Stimulated activated CD8-positive, alpha-beta memory T cell treated with anti-CD3 and anti-CD28 coated beads, Interleukin-12 subunit alpha, Interleukin-12 subunit beta, amount 100 ng/mL, for 1 hour (primary cell): ENCODE measurements at places on chromosomes 11 and 22.

- DNase-seq, result no peak
Observed at GRCh38 chr22:17860220-17860965, 86.1 kb upstream of the BID start.

DNA sequence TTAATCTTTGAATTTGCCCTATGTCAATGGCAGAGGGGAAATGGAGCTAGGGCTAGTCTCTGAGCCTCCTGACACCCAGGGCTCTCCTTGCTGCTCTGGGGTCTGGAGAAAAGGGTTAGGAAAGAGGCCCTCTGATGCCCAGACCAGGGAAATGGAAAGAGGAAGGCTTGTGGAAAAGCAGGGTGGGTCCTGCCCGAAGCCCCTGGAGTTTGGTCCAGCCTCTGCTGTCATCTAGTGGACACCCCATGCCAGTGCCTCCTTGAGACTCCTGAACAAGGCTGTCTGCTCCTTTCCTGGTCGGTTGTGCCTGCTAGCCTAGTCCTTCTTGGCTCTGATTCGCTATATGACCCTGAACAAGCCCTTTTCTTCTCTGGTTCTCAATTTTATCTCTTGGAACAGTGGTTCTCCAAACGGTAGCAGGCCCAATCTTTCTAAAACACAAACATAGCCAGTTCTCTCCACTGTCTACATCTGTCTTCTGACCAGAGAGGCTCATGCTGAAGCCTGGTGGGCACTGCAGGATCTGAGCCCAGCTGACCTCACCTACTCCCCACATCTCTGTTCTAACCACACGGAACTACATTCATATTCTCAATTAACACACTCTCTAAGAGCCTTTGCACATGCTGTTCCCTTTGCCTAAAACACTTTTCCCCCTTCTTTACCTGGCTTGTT is 8.8 kb upstream of the PLA2G3 start:
- no peak for DNase-seq

DNA sequence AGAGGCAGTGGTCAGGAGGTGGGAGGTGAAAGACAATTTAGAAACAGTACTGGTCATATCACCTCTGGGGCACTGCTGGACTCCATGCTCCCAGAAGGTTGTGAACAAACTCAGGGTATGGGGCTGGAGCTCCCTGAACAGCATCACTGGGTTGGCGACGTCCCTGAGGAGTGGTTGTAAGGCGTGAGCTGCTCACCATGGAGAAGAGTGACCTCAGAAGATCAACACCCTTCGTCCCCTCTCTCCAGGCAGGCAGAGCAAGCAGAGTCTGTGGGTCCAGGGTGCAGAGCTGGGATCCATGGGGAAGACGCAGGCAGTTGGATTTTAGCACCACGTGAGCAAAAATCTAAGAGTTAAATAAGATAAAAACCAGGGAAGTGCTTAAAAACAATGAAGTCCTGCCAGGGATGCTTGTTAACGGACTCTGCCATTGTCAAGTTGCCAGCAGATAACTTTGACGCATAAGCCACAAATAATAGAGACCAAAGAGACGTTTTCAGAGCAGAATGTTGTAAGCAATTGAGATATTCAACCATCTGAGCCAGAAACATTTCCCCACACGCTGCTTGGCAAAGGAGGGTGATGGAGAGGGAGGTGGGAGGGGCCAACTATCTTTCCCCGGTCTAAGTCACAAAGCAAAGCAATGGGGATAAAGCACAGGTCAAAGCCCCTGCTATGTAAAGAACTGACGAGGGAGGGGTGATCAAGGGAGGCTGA is 13.6 kb downstream of the PNPLA5 start:
- no peak for DNase-seq

- no peak for DNase-seq
Observed at GRCh38 chr11:27013781-27014361, 20.0 kb downstream of the FIBIN start.

DNA sequence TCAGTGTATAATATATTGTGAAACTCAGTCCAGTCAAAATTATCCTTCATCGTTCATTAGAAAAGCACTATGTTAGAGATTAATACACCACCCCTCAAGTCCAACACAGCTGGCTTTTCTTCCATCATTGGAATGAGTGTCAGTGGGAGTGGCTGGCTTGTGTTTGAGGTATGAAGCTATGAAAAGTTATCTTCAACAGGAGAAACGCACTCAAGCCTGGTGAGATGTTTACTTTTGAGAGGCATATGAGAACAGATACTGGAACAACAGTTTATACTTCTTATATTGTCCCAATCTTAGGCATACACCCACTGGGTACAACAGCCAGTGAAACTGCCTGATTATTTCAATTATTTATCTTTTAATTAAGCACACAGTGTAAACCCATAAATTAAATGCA is 34.3 kb downstream of the PLEKHB1 start:
- DNase-seq, result no peak

DNA sequence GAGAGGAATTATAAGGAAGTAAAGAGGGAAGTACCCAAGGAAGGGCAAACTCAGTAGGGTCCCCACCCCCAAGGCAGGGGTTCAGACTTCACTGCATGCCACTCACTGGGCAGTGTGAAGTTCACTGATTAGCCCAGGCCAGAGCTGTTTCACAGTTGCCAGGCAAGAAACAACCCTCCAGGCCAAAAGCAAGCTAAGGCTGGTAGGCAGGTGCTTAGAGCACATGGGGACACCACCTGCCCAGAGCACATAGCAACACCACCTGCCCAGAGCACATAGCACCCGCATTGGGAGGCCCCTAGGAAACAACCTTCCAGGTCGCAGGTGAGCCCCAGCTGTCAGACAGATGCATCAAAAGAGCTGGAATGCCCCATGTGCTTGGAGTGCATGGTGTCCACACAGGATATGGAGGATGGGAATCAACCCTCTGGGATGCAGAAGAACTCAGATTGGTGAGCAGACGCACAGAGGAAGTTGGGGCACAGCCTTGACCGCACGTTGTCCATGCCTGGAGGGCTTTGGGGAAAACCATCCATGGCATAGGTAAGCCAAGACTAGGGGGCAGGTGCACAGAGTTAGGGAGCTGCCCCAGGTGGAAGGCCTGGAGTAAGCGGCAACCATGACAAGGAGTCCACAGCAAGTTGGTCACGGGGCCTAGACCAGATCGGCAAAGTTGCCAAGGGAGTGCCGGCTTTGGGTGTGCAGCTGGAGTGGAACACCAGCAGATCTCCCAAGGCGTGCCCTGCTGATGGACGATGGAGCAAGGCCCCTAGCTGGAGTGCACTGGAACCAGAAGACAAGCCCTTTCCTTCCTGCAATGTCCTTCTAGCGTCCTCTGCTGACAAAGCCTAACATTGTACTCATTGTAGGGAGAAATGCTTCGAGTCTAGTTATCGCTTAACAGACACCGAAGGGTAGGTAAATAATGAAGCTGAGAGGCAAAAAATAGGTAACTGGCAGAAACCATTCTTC is 7.8 kb upstream of the TMEM216 start:
- no peak for DNase-seq

GRCh38 chr22:44360668-44361381 is 48.1 kb upstream of the SHISAL1 start:
- no peak for DNase-seq

- DNase-seq, result no peak
Observed at GRCh38 chr22:43826142-43827002, 14.3 kb upstream of the EFCAB6 start.

GRCh38 chr22:46465793-46466192 is 71.6 kb downstream of the CELSR1 start:
- no peak for DNase-seq

GRCh38 chr11:74543991-74544390 is 48.4 kb upstream of the POLD3 start:
- no peak for DNase-seq

DNA sequence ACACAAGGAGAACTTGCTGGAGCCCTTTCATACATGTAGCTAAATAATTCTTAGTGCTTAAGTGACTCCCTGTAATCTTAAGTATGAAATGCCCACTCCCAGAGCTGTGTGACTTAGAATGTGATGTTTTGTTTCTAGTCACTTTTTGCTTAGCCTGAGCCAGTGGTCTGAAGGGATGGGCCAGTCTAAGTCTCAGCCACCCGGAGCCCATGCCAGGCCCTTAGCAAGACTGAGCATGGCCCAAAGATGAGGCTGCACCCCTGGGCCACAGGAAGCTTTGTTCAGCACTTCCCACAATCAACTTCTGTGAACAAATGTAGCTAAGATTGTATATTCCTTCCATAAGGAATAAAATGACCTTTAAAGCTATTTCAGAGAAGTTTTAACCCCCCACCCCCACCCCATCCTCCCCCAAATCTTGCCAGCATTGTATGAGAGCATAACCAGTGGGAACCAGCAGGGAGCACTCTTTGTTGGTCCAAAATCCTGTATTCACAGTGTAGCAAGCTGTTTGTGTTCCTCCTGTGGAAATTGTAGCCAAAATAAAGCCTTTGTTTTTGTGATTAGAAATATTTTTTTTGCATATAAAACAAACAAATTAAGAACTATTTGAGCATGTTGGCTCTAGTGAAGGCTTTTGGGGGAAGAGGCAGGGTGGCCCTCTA is 73.8 kb upstream of the GAL start:
- DNase-seq, result no peak

GRCh38 chr11:102824556-102824955 is 18.9 kb downstream of the MMP3 start:
- DNase-seq, result no peak

GRCh38 chr11:61718621-61719302 is 33.7 kb upstream of the MYRF start:
- no peak for DNase-seq

DNA sequence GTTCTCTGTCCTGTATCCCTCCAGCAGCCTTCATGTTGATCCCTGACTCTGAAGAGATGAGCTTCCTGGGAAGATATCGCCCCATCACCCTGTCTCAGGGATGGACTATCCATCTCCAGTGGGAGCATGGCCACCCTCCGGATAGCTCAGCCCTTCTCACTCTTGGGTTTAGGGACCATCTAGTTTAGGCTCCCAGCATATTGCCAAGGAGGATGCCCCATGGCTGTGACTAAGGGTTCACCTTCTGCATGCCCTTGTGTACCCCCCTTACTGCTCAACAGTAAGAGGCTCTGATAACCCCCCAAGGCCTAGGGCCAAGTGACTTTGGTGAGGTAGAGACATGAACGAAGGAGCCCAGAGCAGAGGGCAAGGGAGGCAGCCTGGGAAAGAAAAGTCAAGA is 1.3 kb downstream of the TMPRSS13 start:
- DNase-seq, result no peak

GRCh38 chr22:44546686-44547310 is 48.8 kb upstream of the RTL6 start:
- DNase-seq, result no peak

DNA sequence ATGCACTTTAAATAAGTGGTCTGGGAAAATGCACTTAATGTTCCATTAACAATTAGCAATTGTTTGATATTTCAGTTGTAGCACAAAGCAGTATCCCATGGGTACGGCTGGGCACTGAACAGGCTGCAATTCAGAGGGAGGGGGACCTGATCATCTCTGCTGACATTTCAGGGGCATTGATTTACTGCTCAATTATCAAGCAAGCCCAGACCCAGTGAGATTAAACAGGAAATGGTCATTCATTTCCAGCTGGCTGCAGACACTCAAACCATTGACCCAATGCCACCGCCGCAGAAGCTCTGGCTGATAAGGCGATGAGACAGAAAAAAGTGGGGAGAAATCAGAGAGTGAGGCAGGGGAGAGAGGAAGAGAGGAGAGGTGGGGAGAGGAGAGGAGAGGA is 1.2 kb downstream of the GPR83 start:
- no peak for DNase-seq
